Adrenal gland (tissue), 19 donors: ENCODE measurements at places on chromosomes 12 and 14. TPM values are rescaled to one million over a fixed set of nuclear protein-coding genes. Genes with fewer than 3 reads are reported as not detected.

The CEBPE gene
- not detected for total RNA-seq

The RFX4 gene
- not detected for total RNA-seq

The TRPV4 gene
- 3.0 TPM for total RNA-seq

The FOXM1 gene
- 3.9 TPM for total RNA-seq

The PTGES3 gene
- total RNA-seq, result 69.2 TPM

The GPRC5D gene
- total RNA-seq, result not detected

The SMIM41 gene
- 0.83 TPM for total RNA-seq

The NEUROD4 gene
- total RNA-seq, result not detected

The RPS6KA5 gene
- 2.4 TPM for total RNA-seq

The TAC3 gene
- total RNA-seq, result not detected

The CLEC1A gene
- 2.9 TPM for total RNA-seq

The LMNTD1 gene
- total RNA-seq, result 0.46 TPM

The OLR1 gene
- 0.35 TPM for total RNA-seq

The KRT77 gene
- total RNA-seq, result not detected

The GLT8D2 gene
- total RNA-seq, result 6.6 TPM

The KRT6C gene
- total RNA-seq, result 0.28 TPM

The TBX3 gene
- total RNA-seq, result 401 TPM

The CISTR gene
- not detected for total RNA-seq

The PGAM5 gene
- total RNA-seq, result 34.1 TPM
